ENCODE measurements at places on chromosomes 3 and 15.

GRCh38 chr3:60841355-60841754, 409.9 kb downstream of the FHIT start:
- no peak for DNase-seq

DNA sequence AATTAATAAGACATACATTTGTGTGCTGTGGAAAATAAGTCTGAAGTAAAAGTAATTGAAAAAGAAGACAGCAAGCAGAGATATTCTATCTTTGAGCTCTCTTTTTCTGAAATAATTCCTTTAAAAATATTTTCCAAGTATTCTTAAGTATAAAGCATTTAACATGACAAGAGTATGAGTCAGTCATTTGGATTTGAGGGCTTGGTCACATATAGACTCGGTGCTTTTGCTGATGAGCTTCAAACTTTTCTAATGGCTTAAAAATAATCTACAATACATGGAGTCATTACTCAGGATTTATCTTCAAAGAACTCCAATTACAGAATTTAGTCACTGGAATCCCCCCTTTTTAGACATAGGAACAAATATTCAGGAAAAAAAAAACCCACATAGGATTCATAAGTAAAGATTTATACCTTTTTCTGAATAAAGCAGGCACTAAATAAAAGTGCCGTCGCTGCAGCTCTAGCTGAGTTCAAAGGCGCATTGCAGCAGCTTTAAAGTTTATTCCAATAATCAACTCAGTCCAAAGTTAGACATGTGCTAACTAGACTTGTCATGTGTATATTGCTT, 147.5 kb downstream of the CTNNB1 start:
- DNase-seq = no peak

DNA sequence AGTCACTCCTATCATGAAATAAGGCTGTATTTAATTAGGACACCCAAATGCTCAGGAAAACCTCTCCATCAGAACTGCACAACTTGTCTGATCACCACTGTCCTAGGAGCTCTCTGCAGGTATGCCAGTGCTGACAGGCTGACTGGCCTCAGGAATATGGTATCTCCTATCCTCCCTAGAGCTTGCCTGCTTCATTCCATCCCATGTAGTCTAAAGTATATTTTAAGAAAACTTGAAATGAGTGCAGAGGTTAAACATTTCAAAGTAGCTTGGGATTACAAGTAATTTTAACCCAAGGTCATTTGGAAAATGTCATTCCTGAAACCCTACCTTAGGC, 23.7 kb downstream of the FILIP1L start:
- DNase-seq = no peak

DNA sequence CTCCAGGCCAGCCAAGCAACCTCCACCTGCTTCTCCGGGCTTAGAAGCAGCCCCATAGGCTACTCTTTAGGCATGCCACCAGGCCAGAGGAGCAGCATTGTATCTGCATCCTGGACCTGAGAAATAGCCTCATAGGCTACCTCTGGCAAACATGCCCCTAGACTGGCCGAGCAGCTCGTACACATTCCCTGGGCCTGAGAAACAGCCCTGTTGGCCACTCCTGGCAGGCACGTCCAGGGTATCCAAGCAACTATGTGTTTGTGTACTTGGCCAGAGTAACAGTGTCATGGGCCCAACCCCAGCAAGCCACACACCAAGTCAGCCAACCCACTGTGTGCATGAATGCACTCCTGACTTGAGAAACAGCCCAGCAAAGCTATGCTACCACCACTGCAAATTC, 498.7 kb upstream of the CDIN1 start:
- DNase-seq = no peak

DNA sequence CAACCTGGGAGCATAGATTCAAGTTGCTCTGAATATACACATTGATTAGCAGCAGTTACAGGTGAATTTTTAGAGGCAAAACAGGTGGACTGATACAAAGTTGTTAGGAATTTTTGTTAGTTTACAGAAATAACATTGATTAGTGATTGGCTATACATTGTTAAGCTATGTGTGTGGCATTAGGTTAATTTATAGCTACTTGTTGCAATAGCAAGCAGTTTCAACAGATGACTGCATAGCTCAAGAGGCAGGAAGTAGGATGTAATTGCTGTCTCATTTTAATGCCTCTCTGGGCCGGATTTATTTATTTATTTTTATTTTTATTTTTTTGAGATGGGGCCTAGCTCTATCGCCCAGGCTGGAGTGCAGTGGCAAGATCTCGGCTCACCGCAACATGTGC, 99.7 kb downstream of the TCF12 start:
- DNase-seq = no peak

DNA sequence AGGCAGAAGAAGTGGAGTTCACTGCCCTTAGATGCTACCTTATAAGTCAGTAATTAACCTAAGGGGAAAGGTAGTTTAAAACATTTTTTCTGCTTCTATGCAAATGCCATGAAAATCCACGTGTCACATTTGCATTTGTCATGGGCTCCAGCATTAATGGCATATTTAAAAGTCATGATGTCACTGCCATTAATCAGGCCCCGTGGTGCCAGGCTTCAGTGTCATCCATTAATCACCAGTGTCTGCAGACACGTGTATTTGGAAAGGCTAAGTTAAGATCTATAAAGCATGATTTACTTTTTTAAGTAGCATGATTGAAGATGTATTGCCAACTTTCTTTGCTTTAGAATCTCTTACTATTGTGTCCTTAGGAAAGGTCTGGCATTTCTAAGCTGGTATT, 857.8 kb downstream of the TUSC7 start:
- DNase-seq = no peak

GRCh38 chr3:155602307-155602706, 142.6 kb downstream of the PLCH1 start:
- DNase-seq = no peak
